IPS-NIHi11 (cell line): ENCODE measurements at places on chromosomes 6 and 20.

- no peak for DNase-seq
Measured at GRCh38 chr6:71294121-71294523, 5.5 kb downstream of the OGFRL1 start.

- no peak for DNase-seq
Measured at GRCh38 chr6:139551376-139551775, 176.9 kb upstream of the CITED2 start.

- DNase-seq: no peak
Measured at GRCh38 chr20:48729538-48729937, 98.3 kb downstream of the PREX1 start.

DNA sequence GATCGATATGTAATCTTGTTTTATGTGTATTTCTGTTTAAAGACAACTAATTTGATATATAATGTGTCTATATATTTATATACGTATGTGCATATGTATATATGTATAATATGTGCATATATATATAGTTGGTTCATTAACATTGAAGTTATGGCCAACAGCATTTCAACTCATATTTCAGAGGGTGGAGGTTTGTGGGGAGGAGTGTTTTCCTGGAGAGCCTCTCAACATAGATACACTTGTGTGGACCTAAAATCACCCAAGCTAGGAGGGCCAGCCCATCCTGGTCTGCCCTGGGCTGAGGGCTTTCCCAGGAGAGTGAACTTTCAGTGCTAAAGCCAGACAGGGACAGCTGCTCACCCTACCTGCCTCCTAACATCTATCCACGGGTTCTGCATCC, 68.8 kb downstream of the TMEM242 start:
- no peak for DNase-seq

DNA sequence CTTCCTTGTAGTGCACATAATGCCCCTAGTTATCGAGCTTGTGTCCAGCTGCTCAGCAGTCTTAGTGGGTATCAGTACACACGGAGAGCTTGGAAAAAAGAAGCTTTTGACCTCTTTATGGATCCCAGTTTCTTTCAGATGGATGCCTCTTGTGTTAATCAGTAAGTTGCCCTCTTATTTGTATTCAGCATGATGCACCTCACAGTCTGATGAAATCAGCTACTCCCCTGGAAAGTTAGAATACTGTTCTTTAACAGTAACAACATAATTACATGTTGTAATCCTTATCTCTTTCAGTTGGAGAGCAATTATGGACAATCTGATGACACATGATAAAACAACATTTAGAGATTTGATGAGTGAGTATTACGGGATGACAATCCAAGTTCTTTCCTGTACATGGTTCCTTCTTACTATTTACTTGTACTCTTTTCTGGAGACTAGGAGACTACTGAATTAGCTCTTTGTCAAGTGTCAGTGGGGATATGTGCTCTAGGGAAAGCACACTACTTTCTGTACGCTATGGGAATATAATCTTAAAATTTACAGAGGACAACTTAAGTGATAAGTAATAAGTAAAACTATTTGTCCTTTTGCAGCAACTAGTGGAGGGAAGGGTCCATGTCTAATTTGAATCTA, 39.1 kb downstream of the PGM3 start:
- no peak for DNase-seq

GRCh38 chr6:10479939-10480700, 41.0 kb upstream of the GCNT2 start:
- DNase-seq: no peak

GRCh38 chr20:11791316-11791715, 126.4 kb upstream of the BTBD3 start:
- DNase-seq: no peak

GRCh38 chr6:34052918-34053608, 92.8 kb downstream of the GRM4 start:
- DNase-seq: no peak

DNA sequence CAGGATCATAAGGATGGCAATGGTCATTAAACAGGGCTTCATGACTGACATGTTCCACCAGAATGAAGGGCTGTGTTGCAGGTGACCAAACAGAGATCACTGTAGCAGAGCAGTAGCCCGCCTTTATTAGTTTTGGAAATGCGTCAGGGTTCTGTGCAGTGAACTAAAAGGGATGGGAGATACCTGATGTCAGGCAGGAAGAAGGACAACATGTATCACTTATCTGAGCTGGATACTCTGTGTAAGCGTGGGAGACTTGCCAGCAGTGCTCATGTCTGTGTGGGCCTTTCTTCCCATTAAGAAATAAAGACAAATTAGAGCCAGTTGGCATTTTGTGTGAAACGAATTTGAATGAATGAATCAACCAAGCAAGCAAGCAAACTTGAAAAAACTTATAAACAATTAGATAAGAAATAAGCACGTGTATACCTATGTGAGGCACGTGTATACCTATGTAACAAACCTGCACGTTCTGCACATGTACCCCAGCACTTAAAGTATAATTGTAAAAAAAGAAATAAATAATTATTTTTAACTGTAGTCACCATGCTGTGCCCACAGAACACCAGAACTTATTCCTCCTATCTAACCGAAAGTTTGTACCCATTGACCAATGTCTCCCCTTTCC, at the start of gene DEFB116:
DEFB116 (minus strand) TSS at position 51 of the 628 bp plus-strand sequence; CDS start at position 51, 0 bp downstream.
- no peak for DNase-seq

GRCh38 chr20:12255461-12255970, 337.8 kb downstream of the BTBD3 start:
- no peak for DNase-seq

DNA sequence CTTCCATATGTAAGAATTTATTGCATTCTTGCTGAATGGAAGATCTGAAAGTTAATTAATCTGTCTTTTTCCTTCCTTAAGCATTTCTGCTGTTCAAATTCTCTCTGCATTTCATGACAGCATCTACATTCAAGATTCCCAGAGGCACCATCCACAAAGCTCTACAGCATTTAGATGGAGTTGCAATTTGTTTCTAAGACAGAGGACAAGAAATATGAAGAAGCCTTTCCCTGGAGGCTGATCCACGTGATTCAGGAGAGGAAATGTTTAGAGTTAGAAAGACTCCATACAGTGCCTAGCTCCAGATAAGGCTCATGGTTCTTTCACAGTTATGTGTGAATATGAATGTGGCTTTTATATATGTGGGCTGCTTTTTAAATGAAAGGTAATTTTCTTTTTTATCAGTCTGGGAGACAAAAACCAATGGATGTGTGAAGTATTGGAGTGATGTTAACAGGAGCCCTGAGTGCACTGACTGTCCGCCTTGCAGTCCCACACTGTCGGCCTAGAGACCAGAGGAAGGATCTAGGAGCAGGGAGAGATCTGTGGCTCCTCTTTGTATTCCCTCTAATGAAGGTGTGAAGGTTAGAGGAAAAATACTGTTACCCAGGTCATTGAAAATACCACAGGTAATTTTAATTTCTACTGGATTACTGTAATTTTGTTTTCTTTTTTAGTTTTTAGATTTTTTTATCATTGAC, 686.6 kb upstream of the GJE1 start:
- DNase-seq: no peak

GRCh38 chr20:63099456-63100173, 92.9 kb upstream of the BHLHE23 start:
- peak; percentile 42 for DNase-seq

DNA sequence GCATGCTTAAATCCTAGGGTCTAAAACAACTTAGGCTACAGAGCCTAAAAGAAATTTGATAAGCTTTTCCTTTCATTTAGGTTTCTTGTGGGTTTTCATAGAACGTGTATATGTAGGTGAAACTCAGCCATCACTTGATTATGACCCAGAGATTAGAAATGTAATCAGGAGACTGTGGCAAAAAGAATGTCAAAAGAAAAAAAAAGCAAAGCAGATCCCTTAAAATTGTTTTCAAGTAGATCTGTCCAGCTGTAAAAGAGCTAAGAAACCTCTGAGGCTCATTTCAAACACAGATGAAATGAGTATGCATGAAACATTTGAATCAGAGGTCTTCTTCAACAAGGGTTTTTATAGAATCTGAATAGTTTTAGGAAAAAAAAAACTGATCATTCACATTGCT, 341.3 kb upstream of the PRDM1 start:
- DNase-seq: no peak

- no peak for DNase-seq
Measured at GRCh38 chr20:11976966-11977365, 59.3 kb downstream of the BTBD3 start.

- DNase-seq: no peak
Measured at GRCh38 chr6:112268019-112268418, 13.7 kb upstream of the LAMA4 start.

DNA sequence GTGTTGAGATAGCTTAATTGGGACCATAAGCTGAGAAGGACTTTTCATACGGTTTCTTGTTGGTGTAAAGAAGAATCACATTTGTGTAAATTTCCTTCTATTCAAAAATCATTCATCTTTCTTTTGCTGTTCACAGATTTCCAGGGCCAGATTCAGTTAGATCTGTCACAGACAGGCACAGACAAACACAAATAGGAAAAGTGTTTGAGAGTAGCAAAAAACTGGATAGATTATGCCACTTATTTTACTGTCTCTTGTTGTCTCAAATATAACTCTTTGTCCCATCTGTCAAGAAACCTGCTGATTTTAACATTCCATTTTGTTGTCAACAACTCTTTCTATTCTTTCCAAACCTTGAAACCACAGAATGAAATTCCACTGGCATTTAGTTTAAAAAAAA, 142.8 kb downstream of the ID4 start:
- DNase-seq: no peak

DNA sequence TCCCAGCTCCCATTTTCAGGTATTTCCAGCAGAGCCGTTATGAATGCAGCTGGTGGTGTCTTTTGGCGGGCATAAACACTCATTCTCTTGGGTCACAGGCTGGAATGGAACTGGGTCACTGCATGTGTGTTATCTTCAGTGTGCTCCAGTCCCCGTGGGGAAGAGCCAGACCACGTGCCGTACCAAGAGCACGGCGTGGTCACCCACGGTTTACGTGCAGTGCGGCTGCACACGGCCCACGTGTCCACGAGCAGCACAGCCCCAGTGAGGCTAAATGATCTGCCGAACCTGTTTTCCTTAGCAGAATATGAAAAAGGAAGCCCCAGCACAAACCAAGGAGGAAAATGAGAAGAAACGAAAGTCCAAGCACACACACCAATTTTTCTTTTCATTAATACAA, 121.5 kb downstream of the IRF4 start:
- DNase-seq: no peak

GRCh38 chr6:127893541-127893940, 7.3 kb downstream of the THEMIS start:
- DNase-seq: no peak

DNA sequence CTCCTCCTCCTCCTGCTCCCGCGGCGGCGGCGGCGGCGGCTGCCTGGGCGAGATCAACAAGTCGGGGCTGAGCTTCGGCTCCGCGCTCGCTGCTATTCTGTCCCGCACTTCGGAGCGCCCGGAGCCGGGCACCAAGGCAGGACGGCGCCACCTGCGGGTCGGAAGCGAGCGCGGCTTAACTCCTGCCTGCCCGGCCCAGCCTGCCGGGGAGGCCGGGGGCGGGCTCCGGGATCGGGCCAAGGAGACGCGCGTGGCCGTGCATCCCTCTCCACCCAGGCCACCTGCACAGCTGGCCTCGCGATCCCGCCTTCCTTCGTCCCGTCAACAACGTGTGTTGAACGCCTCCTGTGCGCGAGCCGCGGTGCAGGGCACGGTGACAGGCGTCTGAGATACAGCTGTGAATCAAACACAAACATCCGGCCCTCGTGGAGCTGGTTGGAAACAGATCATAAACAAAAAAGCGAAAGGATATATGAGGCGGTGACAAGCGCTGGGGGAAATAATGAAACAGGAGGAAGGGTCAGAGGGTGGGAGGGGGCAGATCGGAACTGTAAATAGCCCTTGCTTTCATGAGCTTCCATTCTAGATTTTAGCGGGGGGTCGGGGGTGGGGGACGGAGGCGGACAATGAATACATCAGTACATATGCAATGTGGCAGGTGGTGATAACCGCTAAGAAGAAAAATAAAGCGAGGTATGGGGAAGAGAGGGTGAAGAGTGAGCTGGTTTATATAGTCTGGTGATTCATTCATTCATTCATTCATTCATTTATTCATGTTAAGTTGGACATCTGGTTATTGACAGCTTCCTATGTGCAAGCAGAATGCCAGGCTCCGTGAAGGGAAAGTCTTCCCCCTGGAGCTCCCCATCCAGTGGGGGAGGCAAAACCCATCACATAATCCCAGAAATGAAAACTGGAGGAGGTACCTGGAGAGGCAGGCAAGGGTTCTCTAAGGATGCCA, 2.0 kb upstream of the KCNB1 start:
- DNase-seq: peak; percentile 97

DNA sequence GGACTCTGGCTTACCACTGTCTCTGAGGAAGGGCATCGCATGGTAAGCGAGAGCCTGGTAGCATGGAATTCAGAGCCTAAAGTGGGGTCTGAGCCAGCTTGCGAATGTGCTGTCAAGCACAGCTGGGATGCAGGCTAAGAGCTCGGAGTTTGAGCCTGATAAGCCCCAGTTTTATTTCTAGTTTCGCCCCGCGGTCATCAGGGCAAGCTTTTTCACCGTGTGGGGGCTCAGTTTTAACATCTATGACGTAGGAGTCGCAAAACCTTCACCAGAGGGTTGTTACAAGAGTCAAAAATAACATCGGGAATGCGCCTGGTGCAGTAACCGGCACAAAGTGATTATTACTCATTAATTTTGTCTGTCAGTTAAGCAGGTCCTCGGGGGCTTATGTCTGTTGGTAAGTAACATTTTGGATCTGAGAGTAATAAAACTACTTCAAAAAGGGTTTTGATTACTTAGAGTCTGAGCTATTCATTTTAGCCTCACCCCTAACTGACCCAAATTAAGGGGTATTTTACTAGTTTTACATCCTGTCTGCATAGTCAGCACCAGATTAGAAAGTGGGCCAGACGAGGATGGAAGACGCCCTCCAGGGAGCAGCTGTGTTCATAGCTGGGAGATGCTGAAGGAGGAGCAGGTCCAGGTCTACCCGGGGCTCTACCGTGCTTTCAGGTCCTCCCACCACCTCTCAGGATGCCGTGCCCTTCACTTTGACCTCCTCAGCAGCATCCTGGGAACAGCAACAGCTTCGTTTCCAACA, 29.7 kb downstream of the SLC22A23 start:
- DNase-seq: no peak

DNA sequence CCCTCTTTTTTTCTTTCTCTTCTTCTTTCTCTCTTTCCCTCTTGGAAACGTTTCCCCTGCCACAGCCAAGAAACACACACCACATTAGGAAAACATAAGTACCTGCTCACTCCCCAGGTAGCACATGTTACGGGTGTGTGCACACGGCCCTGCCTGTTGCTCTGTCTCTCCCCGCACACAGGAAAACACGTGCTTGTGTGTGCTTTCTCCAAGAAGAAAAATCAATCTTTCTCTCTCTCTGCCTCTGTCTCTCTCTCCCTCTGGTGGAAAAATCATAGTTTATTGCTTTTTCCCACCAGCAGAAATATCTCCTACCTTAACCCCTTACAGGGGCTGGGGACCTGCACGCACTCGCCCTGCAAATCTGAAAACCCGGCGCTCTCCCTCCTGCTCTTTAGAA, 102.3 kb downstream of the EDN3 start:
- DNase-seq: no peak
